ENCODE measurements at places on chromosomes 5 and 9.

- DNase-seq: no peak
These were observed 18.4 kb downstream of the ENG start for GRCh38 chr9:127835991-127836516.

DNA sequence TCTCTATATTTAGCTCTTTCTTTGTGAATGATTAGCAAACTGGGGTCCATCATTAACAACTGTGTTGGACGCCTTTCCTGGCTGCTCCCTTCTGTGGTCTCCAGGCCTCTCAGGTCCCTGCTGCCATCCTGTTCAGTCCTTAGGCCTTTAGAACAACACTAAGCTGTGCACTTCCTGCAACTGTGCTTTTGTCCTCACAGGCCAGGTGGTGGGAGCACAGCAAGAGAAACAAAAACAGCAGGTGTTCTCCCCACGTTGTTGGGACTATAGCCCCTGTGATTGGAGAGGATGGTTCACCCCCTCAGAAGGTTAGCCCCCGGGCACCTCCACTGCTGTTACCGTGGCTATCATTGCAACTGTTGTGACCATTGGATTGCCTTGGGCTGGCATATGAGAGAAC, 41.7 kb upstream of the CLINT1 start:
- no peak for DNase-seq

- no peak for DNase-seq
These were observed 121.0 kb downstream of the MEF2C start for GRCh38 chr5:88761939-88762338.

DNA sequence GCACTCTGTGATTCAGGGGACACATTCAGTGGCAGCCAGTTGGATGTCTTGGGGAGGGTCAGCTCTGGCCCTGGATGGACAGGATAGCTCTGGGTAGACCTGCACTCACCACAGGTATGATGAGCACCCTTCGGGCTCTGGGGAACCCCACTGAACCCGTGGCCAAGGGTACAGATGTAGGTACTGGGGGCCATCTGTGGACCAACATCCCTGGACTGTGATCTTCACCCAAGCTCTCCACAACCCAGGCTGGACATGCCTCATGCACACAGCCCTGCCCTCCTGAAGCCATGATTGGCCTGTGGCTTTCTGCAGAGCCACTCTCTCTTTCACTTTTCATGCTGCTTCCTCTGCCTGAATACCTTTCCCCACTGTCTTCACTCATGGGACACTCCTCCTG, 15.6 kb upstream of the ACSL6 start:
- DNase-seq: no peak

DNA sequence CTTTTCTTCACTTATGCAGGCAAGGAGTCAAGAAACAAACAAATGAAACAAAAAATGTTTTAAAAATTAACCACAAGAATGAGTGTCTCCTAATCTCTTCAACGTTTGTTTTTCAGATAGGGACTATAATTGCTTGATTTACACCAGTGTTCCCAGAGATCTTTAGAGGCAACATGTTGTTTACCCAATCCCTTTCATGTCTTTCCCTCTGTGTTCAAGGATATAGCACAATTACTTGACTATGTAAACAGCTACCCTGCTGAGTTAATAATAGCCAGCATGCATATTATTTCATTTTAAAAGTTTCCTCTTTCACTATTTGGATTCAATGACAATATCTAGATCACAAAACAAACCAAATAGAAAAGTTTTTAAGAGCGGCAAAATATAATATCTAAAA, 25.1 kb upstream of the SHISAL2B start:
- no peak for DNase-seq

DNA sequence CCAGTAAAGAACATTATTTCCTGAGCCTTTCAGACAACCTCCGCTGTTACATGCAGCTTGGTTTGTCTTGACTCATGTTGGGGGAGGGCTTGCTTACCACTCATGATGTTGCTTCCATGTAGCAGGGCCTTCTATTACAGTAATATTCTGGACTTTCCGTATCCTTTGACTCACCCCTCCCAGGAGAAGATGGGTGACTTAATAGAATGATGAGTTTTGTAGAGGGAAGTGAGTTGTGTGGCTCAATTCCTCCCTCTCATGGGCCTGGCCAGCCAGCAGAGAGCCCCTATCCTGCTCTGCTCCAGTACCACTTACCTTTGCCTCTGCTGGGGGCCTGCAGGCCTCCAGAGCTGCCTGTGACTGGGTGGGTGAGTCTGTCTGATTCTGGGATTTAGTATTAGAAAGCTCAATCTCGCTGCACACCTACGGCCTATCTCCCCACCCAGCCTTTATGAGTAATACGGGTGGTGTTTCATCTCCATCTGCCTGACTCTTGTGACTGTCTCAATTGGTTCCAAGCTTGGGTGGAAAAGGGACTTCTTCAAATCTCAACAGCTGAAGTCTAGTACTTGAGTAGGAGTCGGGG, 52.6 kb upstream of the KLF9 start:
- no peak for DNase-seq

GRCh38 chr9:32571969-32572899, 725 bp downstream of the NDUFB6 start:
- DNase-seq: peak; percentile 37

GRCh38 chr5:111530298-111530740, 18.0 kb upstream of the STARD4 start:
- DNase-seq: peak; percentile 36

DNA sequence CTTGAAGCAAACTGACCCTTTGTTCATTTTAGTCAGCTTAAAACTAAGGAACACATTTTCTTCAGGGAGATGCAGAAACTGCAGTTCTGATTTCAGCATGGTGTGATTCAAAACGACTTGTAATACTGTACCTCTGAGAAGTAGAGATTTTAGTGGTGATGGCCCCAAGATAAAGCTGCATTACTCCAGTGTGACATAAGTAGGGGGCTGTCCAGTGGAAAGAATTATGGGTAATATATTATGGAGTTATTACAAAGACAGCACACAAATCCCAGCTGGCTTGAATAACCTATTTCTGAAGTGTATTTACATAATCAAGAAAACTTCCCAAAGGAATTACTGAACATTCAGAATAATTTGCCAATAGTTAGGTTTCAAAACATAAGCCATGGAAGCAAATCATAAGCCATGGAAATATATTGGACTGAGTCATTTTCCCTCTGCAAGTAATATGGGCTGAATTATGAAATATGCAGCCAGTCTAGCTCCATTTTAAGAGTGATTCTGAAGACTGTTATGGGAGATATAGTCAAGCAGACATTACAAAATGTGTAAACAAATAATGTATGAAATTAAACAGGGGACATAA, 133.7 kb upstream of the FBXL17 start:
- DNase-seq: no peak

GRCh38 chr9:81599837-81600236, 89.5 kb downstream of the TLE1 start:
- DNase-seq: no peak

GRCh38 chr5:74334762-74335384, 305.7 kb downstream of the ENC1 start:
- DNase-seq: no peak

- no peak for DNase-seq
These were observed 53.2 kb downstream of the MEF2C start for GRCh38 chr5:88829775-88830174.

- no peak for DNase-seq
These were observed 40.5 kb upstream of the TRIO start for GRCh38 chr5:14102666-14103065.

DNA sequence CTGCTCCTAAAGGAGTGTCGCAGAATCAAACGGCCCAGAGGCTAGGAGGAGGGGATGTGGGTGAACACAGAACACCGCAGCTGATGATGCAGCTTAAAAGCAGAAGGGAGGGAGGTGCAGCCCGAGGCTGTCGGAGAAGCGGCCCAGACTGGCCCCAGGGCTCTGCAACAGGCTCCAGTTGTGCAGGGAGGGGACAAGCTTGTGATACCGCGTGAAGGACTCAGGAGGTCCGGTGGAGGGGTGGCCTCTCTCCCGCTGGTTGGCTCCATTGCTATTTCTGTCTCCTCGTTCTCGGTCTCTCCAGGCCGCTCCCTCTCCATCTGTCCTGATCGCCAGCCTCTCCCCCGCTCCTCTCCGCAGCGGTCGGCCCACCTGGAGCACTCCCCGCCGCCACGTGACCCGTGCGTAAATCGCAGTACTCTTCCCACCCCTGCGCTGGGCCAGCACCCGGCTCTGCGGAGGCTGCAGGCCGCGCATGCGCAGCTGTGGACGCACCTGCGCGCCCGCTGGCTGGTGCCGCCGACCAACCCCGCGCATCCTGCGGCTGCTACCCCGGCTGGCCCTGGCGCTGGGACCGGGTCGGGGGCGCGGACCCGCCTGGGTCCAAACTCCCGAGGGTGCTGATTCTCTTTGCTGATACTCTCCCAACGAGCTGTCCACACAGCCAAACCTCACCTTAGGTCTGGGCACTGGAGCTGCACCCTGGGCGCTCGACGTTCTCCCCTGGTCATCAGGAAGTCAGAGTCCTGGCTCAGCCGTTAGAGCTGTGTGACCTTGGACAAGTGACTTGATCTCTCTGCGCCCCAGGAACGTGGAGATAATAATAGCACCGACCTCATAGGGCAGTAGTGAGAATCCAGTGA, 3.7 kb upstream of the STXBP1 start:
- DNase-seq: peak; percentile 66

GRCh38 chr5:75091597-75091996, 39.2 kb upstream of the GCNT4 start:
- no peak for DNase-seq

GRCh38 chr5:93616538-93617174, 33.6 kb downstream of the NR2F1 start:
- DNase-seq: no peak

- DNase-seq: no peak
These were observed 136.7 kb upstream of the EFNA5 start for GRCh38 chr5:107807431-107807830.

DNA sequence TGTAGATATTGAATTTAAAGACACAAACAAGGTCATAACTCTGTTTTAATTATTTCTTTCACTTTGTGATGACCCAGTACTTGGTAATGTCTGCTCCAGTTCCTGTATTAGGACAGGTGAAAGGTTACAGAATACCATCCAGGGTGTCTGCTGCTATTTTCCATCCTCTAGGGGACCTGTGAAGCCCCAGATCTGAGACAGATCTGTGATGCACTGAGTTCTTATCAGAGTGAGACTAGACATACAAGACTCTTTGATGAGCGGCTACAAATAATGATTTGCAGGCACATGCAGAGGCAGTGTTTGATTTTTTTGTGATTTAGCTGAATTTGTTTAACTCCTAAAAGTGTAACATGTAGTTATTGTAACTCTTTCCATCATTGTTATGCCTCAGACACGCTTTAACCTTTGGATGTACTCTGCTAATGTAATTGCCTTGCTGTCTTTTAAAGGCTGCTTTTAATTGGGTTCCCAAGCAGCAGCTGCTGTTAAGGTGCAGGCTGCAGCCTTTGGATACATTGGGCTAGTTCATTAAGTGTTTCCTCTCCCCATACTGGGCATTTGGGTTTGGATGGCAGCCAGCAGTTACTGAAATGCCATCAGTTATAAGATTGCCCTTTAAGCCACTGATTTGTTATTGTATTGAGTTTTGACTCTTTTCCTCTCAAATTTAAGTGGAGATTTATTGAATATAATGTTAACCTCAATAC, 63.3 kb downstream of the RASGRF2 start:
- DNase-seq: no peak

DNA sequence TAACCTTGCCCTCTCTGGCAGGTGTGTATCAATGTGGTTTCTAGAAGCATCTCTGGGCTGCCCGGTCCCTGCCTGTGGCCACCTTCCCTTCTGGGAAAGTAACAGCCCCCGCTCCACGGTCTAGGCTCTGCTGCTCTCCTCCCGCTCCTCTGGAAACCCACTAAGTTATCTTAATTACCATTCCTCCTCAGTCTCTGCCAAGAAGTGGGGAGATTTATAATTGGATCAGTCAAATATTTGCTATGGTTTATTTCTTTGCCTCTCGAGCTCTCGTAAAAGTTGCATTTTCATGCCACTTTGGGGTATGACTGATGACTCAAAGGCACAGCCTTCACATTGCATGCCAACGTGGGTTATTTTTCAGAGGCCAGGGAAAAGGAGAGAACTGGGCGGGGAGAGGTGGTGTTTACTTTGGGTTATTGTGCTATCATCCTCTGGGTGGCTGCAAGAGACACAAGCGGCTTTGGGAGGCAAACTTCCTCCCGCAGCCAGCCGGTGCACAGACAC, 205.3 kb upstream of the WWC1 start:
- no peak for DNase-seq

DNA sequence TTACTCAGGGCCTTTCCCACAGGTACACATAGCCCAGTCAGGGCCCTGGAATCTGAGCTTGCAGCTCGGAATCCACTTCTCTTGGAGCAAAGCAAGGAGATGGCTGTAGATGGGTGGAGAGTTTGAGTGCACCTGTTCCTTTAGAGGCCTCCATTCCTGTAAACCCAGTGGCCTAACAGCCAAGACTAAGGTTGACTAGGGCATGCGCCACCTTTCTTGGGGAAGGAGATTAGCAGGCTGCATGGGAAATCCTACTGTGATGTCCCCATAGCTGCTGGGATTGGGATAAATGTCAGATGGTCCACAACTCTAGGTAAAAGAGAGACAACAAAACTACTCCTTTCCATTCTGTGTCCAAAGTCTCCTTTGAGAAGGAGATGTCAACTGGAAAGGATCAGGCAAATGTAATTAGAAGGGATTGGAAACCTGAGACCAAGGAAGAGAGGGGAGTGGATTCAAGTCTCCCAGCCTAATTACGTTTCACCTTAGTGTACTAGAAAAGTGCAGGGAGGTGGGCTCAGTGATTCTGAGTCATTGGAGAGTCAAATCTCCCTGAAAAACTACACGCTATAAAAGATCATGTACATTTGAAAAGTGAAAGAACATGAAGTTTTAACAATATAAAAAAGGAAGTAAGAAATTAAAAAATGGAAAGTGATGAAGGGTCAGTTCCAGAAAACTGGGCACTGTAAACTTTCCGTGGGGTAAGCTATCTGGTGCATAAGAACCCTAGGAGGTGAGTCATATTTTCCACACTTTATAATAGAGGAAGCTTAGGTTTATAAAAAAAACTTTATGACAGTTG, 104.2 kb downstream of the SEC61B start:
- DNase-seq: no peak

DNA sequence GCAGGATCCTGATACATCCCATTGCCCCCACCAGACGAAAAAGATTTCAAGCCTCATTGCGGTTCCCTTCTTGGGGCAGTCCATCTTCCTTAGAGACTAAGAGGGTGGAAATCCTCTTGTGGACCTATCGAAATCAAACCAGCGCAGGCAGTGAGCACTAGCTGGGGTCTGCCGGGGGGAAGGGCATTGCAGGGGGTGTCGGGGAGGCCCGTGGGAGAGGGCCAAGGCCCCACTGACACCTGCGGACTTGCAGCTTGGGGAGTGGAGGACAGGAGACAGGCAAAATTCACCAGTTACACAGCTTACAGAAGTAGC, 522 bp downstream of the BTNL9 start:
- no peak for DNase-seq

- DNase-seq: no peak
These were observed 79.0 kb upstream of the DAP start for GRCh38 chr5:10839916-10840599.

- no peak for DNase-seq
These were observed 77.7 kb upstream of the SELENOP start for GRCh38 chr5:42889311-42889933.
